ENCODE measurements at places on chromosomes 3 and 15. TPM values are rescaled to one million over a fixed set of nuclear protein-coding genes. Genes with fewer than 3 reads are reported as not detected.

- no peak for DNase-seq
- H3K4me1 ChIP-seq, result no peaks in the 10 kb centered on the region
- H3K36me3 ChIP-seq, result no peaks in the 10 kb centered on the region
- peaks cover 6% of the 10 kb centered on the region for H3K27me3 ChIP-seq
- H3K27ac ChIP-seq, result no peak overlapping the region
- H3K4me3 ChIP-seq, result no peak overlapping the region
Measured at GRCh38 chr3:64518496-64518895, 169.3 kb downstream of the ADAMTS9 start.

GRCh38 chr3:36680952-36681351, 83.4 kb downstream of the DCLK3 start:
- no peak for DNase-seq
- no peaks in the 10 kb centered on the region for H3K4me1 ChIP-seq
- no peak overlapping the region for H3K27ac ChIP-seq
- H3K27me3 ChIP-seq, result peaks cover 4% of the 10 kb centered on the region

GRCh38 chr3:81735334-81735733, 26.1 kb downstream of the GBE1 start:
- H3K4me1 ChIP-seq, result no peaks in the 10 kb centered on the region
- no peaks in the 10 kb centered on the region for H3K27me3 ChIP-seq

DNA sequence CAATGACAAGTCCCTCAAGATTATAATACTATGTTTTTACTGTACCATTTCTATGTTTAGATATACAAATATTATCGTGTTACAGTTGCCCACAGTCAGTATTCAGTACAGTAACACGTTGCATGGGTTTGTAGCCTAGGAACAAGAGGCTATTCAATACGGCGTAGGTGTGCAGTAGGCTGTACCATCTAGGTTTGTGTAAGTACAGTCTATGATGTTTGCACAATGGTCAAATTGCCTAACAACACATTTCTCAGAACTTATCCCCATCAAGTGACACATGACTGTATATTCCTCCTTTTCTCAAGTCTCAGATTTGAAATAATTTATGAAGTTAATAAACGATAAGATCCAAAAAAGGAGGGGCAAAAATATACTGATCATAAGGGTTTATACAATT, 21.7 kb downstream of the ZDHHC3 start:
- no peak for DNase-seq
- H3K4me3 ChIP-seq, result no peak overlapping the region
- H3K4me1 ChIP-seq, result peaks cover 2% of the 10 kb centered on the region
- no peaks in the 10 kb centered on the region for H3K27me3 ChIP-seq

The CCDC54 gene
- not detected for total RNA-seq

The OR5K2 gene
- total RNA-seq, result not detected

- H3K4me3 ChIP-seq, result no peak overlapping the region
- no peaks in the 10 kb centered on the region for H3K27me3 ChIP-seq
- H3K27ac ChIP-seq, result no peak overlapping the region
- H3K36me3 ChIP-seq, result no peaks in the 10 kb centered on the region
Measured at GRCh38 chr3:112136959-112137693, 4.1 kb upstream of the GCSAM start.

Data from activated CD8-positive, alpha-beta T cell treated with anti-CD3 and anti-CD28 coated beads, Interleukin-2, amount 10 ng/mL, durations not matched to agents 7 days and 5 days (primary cell).